ENCODE measurements at places on chromosomes 1 and 21. TPM values are rescaled to one million over a fixed set of nuclear protein-coding genes. Genes with fewer than 3 reads are reported as not detected.
A peak's percentile ranks its signal among the peaks of the same experiment; 100 is the strongest.

GRCh38 chr1:51907079-51907702 lies 28.7 kb upstream of the NRDC start:
- no peak for DNase-seq

DNA sequence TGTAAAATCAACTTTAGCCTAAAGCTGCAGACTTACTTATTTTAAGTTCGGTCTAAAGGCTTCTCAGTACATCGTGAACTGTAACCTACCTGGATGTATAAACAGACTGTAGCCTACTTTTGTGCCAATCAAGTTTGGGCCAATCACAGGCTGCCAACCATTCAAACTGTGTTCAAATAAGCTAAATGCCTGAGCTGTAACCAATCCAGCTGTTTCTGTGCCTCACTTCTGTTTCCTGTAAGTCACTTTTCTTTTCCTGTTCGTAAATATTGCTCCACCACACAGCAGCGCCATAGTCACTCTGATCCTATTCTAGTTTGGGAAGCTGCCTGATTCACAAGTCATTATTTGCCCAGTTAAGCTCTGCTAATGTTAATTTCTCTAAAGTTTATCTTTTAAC lies 37.5 kb upstream of the SLAMF9 start:
- DNase-seq = no peak

- DNase-seq = no peak
Measured at GRCh38 chr1:189597083-189597482, 880.6 kb downstream of the BRINP3 start.

- DNase-seq = no peak
Measured at GRCh38 chr1:206715552-206716158, 30.9 kb downstream of the MAPKAPK2 start.

DNA sequence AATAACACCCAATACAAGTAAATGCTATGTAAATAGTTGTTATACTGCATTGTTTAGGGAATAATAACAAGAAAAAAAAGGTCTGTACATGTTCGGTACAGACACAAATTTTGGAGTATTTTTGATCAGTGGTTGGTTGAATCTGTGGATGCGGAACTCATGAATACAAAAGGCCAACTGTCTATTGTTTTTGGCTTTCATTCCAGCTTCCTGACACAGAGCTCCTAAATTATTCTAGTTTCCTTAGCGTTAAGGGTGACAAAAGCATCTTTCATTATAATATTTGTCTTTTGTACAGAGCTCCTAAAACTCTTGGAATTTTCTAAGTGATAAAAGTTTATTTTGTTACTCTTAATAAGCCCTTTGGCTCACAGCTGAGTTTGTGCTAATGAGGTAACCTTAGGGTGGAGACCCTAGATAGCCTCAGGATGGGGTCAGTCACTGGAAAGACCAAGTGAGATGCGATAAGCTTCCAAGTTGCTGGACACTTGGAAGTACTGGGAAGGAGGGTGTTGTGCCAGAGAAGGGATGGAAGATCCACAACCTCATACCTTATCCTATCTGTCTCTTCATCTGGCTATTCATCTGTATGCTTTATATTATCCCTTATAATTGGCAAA lies 57.4 kb upstream of the PRRC2C start:
- no peak for DNase-seq

DNA sequence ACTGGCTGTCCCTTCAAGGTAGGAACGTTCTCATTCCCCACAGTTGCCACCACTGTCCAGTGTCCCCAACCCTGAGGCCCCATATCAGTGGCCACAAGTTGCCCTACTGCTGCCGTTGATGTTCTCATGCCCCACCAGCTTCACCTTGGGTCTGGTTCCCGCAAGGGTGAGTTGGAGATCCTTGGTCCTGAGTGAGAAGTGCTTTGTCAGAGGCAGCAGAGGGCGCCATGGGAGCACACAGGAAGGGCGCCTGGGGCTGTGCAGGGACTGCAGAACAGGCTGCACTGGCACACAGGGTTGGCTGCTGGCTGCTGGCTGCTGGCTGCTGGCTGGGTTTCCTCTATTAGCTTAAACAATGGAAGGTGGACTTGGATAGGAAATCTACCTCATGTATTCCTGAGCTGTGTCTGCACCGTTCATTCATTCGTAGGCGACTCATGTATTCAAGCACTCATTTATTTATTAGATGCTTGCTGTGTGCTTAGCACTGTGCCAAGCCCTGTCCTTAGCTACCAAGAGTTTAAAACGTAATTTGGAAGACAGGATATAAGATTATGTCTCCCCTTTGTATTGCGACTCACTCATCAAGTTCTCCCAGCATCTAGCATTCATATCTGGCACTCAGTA lies 2.1 kb upstream of the S100A9 start:
- DNase-seq = peak; percentile 64

DNA sequence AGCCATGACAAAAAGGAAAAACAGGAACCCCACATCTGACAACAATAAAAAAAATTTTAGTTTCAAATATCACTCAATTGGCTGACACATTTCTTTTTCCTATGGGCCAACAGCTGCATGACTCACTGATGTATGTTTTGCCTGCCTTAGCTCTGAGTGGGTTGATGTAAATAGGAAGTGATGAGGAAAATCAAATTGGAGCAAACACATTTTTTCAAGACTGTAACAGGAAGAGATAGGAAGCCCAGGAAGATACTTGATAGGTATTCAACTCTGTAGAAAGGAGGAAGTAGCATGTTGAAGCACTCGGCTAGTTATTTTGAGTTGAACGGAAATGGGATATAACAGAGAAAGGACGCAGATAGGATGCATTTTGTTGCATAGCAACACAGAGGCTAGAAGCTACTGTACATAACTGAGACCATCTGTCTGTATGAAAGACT lies 168.0 kb upstream of the NR5A2 start:
- DNase-seq = no peak

DNA sequence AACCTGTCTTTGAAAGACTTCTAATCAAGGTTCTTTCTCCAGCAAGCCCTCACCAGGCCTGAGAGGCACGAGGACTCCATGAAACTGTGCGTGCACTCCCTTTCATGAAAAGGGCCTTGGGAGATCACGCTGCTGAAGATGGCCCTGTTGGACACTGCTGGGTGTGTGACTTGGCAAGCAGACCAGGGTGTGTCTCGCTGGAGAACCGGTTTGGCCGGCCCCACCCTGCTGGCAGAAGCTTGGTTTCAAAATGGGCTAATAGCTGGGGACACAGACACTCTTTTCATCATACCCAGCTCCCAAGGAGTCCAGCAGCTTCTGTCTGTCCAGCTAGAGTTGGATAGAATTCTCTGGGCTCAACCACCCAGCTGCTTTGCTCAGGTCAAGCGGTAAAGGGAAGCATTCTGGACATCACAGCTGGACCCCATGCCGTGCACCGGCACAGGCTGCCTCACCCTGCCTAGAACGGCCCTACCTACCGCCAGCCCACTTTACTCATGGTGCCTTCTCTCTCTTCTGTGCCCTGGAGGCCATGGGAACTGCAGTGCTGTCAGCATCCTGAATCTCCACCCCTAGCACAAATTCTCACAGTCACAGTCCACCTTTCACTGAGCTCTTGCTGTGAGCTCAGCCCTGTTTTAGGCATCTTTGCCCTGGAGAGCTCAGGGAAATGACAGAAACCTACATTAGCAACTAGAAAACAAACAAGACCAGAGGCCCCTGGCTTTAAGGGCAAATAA lies 24.6 kb downstream of the PKP1 start:
- DNase-seq = no peak

- DNase-seq = no peak
Measured at GRCh38 chr1:119799599-119800177, 11.6 kb downstream of the REG4 start.

DNA sequence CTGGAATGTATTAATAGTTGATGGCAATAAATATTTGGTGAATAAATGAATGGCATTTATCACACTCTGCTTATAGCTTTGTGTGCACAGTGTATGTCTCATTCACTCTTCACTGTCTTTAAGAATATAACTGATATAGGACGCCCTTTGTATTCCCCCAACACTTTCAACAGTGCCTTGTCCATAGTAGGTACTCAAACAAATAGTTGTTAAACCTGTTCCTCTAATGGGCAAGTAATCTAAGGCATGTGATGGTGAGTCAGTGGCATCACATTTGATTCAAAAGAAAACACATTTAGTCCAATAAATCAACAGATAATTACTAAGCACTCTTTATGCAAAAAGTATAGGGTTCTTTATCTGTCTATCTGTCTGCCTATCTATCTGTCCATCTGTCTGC lies 11.2 kb upstream of the RXRG start:
- DNase-seq = no peak

DNA sequence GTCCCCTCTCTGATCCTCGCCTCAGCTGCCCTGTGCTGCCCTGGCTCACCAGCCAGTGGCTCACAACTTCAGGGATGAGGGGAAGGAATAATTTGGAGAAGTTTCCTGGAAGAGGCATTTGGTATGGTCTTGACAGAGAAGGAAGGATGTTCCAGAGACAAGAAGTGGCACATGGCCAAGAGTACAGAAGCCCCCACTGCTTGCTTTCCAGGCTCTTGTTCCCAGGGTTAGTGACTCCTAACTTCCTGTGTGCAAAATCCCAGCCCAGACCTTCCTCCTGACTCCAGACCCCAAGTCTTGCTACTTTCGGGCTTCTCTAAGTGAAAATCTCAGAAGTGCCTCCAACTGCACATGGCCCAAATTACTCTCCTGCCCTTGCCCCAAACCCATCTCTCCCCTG lies 85.7 kb downstream of the HMGB4 start:
- no peak for DNase-seq

DNA sequence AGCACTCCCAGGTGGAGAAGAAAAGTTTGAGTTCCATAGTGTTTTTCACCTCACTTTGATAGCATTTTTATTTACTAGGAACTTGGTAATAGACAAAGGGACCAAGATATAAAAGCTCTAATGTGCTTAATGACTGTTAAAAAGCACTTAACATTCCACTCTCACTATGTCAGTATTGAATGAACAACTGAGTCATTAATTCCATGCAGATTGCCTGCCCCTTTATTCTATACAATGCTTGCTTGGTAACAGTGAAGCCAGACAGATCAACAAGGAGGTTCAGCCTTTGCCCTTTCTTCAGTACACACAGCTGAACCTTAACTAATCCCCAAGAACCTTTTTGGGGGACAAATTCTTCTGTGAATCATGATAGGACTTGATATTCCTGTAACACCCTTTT lies 425.5 kb downstream of the NUF2 start:
- no peak for DNase-seq

DNA sequence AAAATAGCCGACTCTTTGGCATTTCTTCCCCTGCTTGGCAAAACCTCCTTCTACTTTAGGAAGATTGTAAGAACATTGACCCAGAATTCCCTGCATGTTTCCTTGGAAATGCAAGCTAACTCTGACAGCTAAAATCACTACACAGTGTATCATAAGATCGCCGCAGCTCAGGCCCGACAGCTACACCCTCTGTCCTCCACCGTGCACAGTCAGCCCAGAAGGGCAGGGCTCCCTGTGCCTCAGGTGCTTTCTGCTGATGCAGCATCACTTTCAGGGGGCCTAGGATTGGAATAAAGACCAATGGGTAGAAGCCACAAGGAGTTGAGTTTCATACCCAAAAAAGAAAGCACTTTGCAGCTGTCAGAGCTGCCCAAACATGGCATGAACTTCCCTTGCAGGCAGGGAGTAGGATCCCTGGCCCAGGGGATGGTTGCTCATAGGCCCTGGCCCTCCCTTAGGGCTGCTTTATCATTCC lies 145.3 kb downstream of the SEC16B start:
- DNase-seq = no peak

DNA sequence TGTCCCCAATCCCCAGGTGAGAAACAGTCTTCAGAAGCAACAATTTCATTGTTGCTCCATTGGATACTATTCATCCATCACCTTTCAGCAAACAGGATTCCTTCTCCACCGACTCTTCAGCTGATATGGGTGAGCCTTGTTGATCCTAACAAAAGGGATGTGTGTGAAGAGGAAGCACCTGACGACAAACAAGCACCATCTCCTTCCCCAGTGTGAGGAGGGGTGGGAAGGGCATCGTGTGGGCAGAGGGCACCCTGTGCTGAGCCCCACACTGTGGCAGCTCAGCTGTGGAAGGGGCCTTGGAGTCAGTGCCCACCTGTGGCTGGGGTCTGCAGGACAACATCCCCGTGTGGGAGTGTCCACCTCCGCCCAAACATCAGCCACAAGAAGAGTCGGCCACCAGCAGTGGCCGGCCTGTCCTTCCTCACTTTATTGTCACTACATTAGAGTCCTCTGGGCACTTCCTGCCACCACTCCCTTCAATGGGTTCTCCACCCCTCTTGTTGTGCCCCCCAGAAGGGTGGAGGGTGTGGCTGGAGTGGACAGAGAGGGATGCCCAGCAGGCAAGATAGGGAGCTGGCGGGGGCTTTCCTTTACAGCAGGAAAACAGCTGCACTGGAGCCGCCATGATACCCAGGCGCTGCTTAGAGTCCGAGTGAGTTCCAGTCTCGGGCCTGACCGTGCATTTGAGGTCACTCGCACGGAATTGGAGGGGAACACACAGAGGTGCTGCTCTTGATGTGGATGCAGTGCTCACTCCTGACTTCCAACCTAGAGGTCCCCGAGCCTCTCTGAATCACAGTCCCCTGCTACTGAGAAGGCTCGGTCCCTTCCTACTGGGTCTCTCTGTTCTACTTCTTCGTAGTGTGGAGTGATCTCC lies 40.9 kb downstream of the VPS26C start:
- no peak for DNase-seq

DNA sequence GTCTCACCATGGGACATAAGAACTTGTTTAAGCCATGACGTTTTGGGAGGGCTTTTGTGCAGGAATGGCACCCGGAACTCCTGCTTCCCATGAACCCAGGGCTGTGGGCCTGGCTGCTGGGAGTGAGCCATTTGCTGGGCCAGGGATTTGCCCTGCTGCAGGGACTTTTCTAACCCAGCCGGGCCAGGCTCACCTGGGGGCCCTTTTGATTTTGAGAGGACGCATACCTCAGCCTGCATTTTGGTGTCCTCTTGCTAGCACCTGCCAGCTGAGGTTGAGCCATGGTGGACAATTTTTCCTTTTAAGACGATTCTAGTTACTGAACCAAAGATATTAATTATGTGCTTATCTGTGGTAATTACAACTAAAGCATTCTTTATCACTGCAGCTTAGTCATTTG lies 28.9 kb downstream of the GALNT2 start:
- no peak for DNase-seq

GRCh38 chr1:150775276-150775675 lies 9.7 kb upstream of the CTSS start:
- no peak for DNase-seq

DNA sequence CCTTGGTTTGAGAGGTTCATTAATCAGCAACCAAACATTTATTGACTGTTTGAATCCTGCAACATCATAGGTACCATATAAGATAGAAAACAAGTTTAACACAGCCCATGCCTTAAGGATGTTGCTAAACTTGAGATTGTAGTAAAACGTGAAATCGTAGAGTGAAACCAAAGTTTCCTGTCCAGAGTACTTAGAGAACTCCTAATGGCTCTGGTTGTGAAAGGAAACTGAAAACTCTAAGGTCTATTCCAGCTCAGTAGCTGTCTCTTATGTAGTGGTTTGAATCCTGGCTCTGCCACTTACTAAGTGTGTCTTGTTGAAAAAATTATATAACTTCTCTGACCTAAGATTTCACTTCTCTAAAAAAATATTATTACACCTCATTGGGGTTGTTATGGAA lies 310.9 kb downstream of the NTNG1 start:
- DNase-seq = no peak

Gene PPM1J
- total RNA-seq = 0.46 TPM

Gene RHCE
- 0.64 TPM for total RNA-seq

Gene INPP5B
- 52.7 TPM for total RNA-seq

Gene TNFSF18
- not detected for total RNA-seq

Gene CHI3L1
- not detected for total RNA-seq

Gene HIVEP3
- 13.3 TPM for total RNA-seq

Gene COL16A1
- 0.21 TPM for total RNA-seq

Gene POTED
- not detected for total RNA-seq
